ENCODE measurements at places on chromosomes 4 and X.

- DNase-seq = peak; percentile 35
Observed at GRCh38 chr4:159946983-159947615, 844.2 kb downstream of the RAPGEF2 start.

GRCh38 chr4:7330031-7330596 is 104.6 kb downstream of the PSAPL1 start:
- no peak for DNase-seq

- no peak for DNase-seq
Observed at GRCh38 chr4:178309890-178310289, 867.7 kb upstream of the AGA start.

- no peak for DNase-seq
Observed at GRCh38 chr4:15370296-15370695, 57.5 kb upstream of the C1QTNF7 start.

- DNase-seq = no peak
Observed at GRCh38 chrX:107440187-107440586, 9.3 kb upstream of the FRMPD3 start.

- DNase-seq = no peak
Observed at GRCh38 chrX:41110801-41111625, 25.8 kb downstream of the USP9X start.

DNA sequence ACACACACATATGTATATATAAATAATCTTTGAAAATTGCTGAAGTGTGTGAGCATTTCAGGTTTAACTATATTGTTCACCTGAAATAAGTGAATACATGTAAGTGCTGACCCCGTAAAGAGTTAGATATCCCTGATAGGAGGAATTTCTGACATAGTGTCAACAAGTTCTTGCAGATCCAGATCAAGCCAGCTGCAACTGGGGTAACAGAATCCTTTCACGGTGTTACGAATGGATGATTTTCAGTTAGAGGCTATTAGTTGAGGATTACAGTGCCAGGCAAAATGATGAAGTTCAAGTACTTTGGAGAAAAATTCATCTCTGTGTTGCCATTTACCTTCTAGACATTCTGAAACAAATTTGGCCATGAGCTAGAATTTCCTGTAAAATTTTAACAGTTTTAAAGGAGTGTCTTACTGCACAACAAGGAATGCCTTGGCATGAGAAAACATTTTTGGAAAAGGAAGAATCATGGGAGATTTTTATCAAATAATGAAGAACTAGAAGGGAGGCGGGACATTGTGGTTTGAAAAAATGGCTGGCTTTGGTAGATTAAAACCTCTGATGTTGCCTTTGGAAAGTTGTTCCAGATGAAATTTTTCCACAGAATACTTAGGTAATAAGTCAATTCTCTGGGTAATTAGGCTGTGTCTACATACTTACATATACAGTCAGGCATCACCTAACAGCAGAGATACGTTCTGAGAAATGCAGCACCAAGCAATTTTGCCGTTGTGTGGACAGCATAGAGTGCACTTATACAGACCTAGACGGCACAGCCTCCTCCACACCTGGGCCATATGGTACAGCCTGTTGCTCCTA is 84.4 kb upstream of the FAT1 start:
- no peak for DNase-seq

DNA sequence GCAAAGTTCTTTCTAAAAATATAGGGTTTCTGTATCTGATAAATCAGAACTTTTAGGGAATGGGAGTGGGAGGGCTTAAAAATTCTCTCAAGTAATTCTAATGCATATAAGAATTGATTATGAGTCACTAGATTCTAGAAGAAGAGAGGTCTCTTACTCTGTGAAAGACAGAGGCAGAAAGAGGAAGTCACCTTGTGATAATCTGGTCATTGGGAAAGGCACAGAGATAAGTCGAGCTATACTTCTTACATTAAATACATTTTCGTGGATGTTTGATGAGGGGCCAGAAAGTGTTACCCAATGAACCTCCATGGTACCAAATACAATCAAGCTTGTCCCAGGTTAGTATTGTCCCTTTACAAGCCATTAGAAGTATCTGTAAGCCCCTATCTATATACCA is 134.4 kb downstream of the MAD2L1 start:
- no peak for DNase-seq

- DNase-seq = no peak
Observed at GRCh38 chrX:124346117-124346876, at the start of gene SH2D1A. SH2D1A (plus strand) TSS chrX:124346563; CDS start chrX:124346643, 80 bp downstream.

GRCh38 chr4:100641336-100641735 is 123.5 kb upstream of the EMCN start:
- DNase-seq = no peak

DNA sequence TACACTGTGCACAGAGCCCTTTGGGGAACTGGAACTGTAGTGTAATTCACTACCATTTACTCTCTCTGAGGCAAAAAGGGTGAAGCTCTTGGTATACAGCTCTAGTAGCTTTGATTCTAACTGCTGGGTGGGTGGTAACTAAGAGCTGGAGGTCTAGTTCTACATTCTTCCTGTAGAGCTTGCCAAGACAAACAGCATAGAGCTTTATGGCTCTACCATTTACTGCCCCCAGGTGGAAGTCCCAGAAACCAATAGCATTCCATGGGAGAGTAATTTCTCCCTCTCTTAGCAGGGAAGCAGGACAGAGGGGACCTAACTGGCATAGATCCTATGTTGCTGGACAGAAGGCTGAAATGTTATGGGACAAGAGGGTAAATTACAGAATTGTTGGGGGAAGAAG is 26.7 kb downstream of the HDAC8 start:
- DNase-seq = no peak

DNA sequence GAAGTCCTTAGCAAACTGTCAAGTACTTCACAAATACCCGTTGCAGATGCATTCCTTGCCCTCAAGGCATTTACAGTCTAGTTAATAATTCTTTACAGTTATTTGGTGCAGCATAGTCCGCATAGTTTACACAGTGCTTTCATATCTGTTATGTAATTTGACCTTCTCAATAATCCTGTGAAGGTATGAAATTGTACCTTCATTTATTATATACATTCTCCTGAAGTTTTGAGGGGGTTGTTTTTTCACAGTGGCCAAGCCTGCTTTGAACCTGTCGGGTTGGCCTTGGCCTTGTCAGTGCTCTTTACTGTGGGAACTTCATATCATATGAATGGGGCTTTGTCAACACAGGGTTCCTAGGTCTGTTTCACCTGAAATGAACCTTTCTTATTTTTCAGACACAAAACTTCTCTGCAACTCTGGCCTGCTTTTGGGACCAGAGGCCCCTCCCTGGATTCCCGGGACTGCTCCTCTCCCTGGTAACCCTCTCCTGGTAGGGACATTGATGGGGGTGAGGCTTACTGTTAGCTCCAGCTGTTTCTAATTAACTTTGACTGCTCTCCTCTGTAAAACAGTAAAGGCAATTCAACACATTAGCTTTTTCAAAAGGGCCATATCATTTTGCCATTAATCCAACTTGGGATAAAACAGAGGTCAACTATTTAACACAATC is 9.1 kb downstream of the IGFBP7 start:
- DNase-seq = no peak
